ENCODE measurements at places on chromosomes 5 and 9.

GRCh38 chr5:82332064-82332855 is 54.1 kb upstream of the RPS23 start:
- DNase-seq = no peak

DNA sequence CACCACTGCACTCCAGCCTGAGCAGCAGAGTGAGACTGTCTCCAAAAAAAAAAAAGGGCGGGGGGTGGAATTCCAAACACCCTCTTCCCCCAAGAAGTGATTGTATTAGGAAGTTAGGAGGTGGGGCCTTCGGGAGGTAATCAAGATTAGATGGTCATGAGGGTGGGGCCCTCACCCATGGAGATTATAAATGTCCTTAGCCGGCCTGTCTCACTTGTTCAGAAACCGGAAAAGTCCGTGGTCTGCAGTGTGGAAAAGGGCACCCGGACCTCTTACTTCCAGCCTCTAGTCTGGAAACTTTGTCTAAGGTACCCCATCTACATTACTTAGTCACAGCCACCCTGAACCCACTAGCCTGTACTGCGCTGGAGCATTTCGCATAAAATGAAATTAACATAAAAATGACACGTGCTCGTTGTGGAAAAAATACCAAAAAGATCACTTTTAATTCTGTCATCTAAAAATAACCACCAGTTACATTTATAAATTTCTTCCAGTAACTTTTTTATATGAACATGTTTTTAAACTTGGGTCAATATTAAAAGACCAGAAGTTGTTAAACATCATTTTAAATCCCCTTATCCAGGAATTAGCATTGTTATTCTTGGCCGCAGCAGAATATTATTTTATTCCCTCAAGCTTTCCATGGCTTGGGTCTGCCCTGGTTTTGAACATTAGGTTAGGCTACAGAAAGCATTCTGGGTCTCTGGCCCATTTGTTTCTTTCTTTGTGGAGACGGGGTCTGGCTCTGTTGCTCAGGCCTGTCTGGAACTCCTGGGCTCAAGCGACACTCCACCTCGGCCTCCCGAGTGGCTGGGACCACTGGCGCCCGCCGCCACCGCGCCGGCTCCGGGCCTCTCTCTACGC is 1.2 kb upstream of the CKS2 start:
- no peak for DNase-seq

- no peak for DNase-seq
Measured at GRCh38 chr5:139966856-139967255, 76.2 kb downstream of the NRG2 start.

DNA sequence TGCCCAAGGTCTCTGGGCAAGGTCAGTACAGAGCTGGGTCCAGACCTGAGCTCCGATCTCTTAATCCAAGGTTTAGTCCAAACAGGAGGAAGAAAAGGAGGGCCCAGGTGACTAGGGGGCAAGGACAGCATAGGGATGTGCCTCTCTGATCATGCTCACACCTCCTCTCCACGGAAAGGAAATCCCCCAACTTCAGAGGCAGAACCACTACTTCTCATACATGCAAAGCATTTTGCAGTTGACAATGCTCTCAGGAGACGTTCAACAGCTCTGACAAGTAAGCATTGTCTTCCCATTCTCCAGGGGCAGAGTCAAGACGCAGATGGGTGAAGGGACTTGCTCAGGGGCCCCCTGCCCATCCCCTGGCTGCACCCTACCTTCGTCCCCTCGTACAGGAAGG is 8.7 kb upstream of the CORO2A start:
- no peak for DNase-seq

- no peak for DNase-seq
Measured at GRCh38 chr5:144100702-144101101, 69.8 kb downstream of the YIPF5 start.

GRCh38 chr9:21311889-21312288 is 6.8 kb upstream of the IFNA5 start:
- DNase-seq = no peak

GRCh38 chr9:343773-344172 is 129.1 kb downstream of the DOCK8 start:
- no peak for DNase-seq

DNA sequence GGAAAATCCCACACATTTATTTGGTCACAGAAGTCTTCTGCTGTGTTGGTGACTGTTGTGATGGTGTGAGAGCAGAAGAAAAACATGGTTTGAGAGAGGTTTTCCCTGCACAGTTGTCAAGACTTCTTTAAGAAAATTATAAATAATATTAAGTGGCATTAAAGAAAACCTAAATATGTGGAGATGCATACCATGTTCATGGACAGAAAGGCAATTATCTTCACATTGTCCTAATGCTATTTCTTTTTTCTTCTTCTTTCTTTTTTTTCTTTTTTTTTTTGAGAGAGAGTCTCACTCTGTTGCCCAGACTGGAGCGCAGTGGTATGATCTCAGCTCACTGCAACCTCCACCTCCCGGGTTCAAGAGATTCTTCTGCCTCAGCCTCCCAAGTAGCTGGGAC is 24.3 kb upstream of the ERGIC1 start:
- no peak for DNase-seq

GRCh38 chr9:84303061-84303460 is 37.5 kb downstream of the SLC28A3 start:
- no peak for DNase-seq

DNA sequence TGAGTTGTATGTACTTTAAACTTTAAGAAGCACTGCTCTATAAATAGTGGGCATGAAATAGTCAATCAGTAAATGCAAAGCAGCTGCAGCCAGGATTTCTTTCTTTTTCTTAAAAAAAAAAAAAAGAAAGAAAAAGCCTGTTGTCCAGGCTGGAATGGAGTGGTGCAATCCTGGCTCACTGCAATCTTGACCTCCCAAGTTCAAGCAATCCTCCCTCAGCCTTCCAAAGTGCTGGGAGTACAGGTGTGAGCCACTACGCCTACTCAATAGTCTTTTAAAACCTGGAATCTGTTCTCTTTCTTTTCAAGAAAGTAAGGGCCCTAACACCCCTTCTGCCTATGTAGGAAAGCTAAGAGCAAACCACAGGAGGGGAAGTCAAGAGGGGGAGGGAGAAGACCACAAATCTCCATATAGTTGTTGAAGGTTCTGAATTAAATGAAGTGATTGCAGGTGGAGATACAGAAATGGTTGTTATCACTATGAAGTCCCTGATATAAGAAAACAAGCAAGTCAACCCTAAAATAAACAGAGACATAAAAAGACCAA is 20.6 kb upstream of the TPD52L3 start:
- no peak for DNase-seq

DNA sequence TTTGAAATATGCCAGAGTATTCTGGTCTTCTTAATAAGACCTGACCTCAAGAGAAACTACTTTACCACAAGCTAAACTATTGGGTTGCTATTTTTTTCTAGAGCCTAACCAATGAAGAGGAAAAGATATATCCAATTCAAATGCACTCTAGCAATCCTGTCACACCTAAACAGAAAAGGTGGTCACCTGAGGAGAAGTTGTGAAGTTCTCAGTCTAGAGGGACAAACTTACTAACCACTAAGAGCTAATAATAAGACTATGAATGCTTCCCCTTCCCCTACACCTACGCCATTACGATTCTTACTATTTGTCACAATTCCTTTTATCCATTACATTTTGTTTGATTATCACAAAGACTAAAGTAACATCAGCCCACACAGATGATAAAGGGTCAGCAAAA is 29.7 kb downstream of the RLN2 start:
- no peak for DNase-seq

DNA sequence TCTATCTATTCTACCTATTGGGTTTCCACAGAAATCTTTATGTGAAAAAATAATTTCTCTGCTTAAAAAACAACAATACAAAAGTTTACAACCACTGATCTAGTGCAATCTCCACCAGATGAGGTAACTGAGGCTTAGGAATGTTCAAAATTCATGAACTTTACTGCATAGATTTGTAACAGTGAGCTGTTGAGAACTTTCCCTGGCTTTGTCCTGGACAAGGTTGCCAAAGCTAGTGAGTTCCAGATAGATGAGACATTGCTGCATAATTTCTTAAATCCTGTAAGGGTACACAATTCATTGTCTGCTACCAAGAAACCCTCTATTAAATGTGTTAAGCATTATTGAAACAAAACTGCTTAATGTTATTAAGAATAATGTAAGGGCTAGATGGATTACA is 102.7 kb downstream of the OSMR start:
- DNase-seq = no peak

DNA sequence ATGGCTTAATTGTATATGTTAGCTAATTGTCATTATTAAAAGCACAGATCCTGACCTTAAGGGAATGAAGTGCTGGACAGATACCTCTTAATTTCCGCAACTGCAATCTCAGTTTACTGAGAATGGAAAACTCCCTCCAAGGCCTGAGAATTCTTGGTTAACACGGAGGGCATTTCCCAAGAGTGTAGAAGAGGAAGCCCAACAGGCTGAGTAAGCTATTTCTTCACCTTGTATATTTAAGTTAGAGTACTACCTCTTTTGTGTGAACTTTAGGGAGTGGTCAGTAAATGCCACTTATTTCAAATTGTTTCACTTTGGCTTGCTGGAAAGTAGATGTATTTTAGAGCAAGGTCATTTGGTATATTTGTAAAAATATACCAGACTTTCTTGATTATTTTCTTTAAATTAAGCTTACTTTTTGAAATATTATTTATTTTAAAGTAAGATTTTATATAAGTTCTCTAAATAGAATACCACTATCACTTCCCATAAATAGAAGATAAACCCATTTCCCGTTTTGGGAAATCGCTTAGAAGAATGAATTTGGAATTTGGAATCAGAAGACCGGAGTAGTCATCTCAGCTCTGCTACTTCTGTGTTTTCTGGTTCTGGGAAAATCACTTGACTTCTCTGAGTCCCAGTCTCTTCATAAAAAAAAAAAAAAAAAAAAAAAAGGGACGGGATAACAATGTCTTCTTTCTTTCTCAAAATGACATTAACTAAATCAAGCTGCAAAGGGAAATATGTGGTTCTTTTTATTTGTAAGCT is 26.0 kb upstream of the C9orf72 start:
- no peak for DNase-seq

DNA sequence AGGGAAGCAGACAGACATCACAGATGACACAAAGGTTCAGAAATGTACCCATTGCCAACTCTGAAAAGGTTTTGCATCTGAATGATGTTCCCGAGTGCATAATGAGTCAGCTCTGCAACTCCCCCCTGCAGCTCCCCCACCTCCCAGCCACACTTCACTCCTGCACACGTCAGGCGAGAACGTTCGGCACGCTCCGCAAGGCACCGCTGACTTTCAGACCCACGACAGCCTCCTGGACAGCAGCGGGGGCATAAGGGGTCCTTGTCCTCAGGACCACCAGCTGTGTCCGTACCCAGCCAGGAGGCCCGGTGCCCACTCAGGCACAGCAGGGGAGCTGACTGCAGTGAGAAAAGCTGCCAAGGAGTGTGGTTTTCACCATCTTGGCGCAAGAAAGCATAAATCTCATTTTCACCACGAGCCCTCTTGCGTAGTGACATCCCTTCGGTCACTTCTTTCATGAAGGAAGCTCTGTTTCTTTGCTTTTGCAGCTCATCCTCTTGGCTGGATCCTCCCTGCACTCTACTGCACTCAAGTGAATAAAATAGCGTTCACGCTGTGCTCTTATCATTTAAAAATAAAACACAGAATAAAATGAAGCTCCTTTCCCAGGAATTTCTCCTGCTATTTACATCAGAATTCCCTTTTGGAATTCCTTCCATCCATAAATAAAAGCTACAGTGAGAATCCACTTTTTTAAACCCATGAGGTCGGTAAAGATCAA is 9.9 kb downstream of the GFPT2 start:
- no peak for DNase-seq

- no peak for DNase-seq
Measured at GRCh38 chr9:2889023-2889422, 45.1 kb upstream of the PUM3 start.

GRCh38 chr5:130541617-130542221 is 623.3 kb downstream of the HINT1 start:
- DNase-seq = no peak

GRCh38 chr9:100449420-100449819 is 22.5 kb downstream of the MSANTD3 start:
- no peak for DNase-seq

DNA sequence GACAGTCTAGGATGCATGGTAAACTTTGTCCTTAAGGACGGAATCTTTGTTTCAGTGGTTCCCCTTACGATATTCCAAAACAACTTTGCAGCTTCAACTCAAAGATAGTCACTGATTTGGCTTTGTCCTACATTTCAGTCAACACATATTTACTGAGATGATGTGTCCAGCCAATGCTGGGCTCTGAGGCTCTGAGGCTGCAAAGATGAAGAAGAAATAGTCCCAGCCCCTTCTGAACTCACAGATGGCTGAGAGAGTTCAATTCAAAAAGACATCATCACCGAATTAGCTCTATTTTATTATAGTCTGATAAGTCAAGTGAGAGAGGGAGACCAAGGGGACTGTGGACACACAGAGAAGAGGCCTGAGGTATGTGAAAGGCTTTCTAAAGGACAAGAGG is 544.0 kb downstream of the ACTL7B start:
- no peak for DNase-seq

- DNase-seq = no peak
Measured at GRCh38 chr5:56494300-56494731, 261.2 kb upstream of the ANKRD55 start.

DNA sequence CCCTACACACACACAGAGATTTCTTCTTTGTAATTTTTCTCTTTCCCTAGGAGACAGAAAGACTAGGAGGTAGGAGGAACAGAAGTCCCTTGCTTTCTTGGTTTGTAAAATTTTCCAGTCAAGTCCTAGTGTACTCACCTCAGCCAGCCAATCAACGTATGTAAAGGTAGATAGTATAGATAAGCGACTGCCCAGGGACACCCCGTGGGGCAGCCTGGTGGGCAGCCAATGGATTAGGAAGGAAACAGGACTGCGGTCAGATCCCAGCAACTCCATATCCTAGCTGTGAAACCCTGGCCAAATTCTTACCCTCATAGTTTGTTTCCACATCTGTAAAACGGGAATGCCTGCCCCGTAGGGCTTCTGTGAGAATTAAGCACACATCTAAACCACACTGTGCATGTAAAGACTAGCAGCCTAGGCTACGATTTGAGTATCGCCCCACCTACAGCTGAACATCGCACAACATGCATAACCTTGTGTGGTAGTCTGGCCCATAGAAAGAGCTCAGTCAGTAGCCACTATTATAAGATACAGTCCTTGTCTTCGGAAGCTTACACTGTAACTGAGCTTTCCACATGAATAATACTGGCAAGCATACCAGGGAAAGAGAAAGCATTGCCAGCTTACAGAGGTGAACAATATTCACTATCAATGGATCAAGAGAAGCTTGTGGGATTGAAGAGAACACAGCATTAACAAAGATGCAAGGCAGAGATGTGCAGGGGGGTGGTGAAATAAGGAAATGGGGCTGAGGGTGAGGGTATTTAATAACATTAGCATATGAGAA is 353.4 kb upstream of the PANK3 start:
- DNase-seq = no peak

GRCh38 chr5:156329171-156329611 is 2.2 kb downstream of the SGCD start:
- DNase-seq = no peak

All from pulmonary artery endothelial cell (primary cell).